ENCODE measurements at places on chromosomes 2 and 18.

- DNase-seq: peak; percentile 74
Measured at GRCh38 chr2:1642066-1642861, 102.1 kb downstream of the PXDN start.

GRCh38 chr2:28134262-28134812 is 243.8 kb downstream of the BABAM2 start:
- no peak for DNase-seq

- no peak for DNase-seq
Measured at GRCh38 chr2:20925265-20925889, 102.5 kb upstream of the LDAH start.

GRCh38 chr2:44936715-44937687 is 4.5 kb upstream of the SIX3 start:
- DNase-seq: no peak

DNA sequence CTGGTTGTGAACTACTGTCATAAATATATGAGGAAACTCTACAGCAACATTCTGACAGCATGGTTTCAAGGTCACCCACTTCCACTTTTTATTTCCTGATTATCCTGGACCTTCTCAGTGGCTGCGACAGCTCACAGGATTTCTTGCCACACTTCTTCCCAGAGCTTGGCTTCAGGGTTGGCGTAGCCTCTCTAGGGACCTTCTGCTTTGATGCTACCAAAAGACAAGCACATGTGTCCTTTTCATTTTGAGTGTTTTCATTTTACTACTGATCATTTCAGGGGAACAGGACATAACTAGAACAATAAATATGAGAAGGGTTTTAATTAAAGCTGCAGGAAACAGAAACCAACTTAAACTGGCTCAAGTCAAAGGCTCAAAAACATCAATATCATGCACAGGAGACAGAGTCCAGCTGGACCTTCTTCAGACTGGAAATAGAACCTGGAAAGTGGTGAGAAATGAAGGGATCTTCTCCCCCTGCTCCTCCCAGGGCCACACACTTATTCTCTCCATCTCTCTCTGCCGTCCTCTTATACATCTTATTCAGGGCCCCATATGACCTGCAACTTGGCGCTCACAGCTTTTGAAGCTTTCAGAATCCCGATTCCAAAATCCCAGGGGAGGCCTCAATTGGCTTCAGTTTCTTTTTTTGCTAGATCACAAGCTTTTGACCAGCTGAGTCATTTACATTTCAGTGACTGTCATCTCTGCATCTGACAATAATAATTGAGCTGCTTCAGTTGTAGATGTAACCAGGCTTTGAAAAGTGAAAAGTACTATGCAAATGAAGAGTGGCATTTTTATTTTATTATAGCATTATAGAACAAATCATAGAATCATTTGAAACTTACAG is 9.7 kb downstream of the VIT start:
- DNase-seq: no peak

- DNase-seq: peak; percentile 11
Measured at GRCh38 chr2:233152541-233152940, 92.4 kb downstream of the INPP5D start.

DNA sequence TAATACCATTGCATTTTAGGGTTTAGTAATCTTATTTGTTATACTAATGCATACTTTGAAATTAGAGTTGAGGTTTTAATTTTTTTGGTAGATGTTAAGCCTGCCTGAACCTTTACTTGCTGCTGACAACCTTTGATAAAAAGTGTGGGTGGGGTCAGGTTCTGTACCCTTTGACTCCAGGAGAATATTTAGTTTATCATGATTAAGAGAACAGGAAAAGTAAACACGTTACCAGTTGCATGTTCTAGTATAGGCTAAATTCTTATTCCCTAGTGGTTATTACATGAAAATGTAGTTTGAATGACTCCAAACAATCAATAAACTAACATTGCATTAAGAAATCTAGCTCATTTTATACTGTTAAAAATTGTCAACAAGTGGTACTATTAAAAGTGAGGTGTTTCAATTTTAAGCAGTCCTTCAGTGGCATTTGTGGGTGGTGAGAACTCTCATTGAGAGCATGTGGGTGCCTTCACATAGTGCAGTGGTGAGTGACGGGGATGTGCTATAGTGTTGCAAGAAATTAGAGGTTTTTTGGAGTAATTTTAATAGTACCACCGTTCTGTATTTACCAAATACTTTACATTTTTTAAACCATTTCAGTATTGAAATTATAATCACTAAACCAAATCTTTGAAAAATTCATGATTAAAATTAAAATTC is 29.9 kb downstream of the PHLPP1 start:
- no peak for DNase-seq

DNA sequence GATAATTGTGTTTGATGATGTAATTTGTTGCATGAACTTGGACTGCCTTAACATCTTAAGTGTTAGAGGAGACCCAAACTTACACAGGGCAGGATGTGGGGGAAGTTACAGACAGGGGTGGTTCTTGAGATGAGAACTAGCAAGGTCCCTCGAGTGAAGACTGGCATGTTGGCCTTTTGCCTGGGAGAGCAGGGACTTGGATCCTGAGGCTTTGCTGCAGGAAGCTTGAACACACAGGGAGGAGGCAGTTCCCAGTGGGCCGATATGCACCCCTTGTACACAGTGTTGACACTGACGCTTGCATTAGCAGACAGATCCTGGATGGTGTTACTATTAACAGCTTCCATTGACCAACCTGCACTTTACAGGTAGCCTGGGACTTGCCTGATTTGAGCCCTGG is 47.5 kb downstream of the CHRNA1 start:
- DNase-seq: no peak

- DNase-seq: no peak
Measured at GRCh38 chr2:187710791-187711521, 156.7 kb upstream of the TFPI start.

GRCh38 chr2:172100080-172100934 is 2.4 kb downstream of the DLX2 start:
- no peak for DNase-seq

DNA sequence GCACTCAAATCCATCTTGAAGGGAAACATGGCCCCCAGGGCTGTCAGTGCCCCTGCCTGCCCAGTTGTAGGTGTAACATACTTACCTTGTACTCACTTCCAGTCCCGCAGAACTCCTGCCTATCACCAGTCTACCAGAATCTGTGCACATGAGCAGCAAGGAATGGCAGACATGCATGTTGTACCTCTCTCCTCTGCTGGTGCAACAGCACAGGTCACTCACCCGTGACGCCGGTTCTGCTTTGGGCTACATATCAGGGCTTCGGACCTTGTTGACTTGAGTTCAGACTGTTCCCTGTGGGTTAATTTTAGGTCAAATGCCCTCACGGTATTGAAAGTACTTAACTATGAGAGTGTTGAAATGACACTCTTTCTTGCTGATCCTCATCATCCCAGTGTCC is 215.7 kb downstream of the TPGS2 start:
- DNase-seq: no peak

DNA sequence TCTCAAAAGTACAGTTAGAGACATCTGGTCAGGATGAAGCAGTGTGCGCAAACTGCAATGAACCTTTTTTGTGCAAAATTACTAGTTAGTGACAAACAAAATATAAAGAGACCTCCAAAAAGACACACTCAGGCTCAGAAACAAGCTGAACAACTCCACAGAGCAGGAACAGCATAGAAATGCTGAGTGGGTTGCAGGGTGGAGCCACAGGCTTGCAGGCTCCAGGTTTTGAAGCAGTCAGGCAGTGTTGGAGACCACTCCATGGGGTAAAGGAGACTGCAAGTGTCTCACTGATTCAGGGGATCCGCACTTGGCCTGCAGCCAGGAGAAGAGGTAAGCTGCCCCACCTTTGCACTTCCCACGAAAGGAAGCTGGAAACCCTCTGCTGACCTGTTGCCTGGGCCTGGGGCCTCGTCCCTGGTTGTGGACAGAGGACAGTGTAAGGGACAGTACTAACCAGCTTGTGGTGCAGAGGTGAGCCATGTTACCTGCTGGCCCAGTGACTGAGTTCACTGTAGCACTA is 36.4 kb downstream of the CFAP221 start:
- no peak for DNase-seq

DNA sequence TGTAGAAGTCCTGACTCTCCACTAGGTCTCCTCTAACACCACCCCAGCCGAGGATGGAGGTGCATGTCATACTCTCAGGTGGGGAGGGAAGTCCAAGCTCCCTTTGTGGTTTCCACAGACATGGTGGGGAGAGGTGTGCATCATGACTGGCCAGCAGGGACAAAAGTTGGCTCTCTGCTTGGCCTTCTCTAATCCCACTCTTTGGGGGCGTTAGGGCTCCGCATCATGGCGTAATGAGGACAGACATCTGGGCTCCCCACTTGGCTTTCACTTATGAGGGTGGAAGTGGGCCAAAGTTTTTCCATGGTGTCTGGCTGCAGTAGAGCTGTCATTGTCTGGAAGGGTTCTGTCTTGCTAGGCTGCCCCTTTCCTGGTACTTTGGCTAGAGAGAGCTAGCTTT is 80.7 kb upstream of the DAPL1 start:
- DNase-seq: no peak

DNA sequence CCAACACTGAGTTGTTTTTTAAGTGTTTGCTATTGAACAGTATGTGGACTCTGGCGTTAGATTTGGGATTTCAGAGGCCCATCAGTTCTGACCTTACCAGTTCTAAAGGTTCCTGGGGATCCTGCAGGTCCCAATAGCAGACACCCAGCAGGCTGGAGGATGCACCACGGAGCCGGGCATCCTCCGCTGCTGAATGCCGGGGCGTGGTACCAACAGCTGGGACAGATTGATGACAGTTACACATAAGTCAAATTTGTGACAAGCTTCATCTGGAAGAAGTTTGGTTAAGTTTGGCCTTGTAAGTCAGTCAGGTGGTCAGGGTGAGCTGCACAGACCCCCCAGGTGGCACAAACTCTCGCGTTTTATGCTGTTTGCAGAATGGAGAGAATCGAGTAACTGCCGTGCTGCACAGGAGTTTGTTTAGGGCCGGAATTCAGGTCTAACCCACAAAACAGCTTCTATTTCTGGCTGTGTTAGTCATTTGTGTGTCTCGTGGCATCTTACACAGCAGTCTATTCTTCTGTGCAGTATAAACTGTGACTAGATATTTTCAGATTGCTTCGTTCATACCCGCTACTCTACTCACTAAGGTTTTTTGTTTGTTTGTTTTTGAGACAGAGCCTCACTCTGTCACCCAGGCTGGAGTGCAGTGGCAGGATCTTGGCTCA is 19.2 kb downstream of the CTDP1 start:
- DNase-seq: no peak

- DNase-seq: peak; percentile 18
Measured at GRCh38 chr2:166057370-166058164, 70.3 kb downstream of the SCN1A start.

GRCh38 chr2:52613064-52613463 is 1154.5 kb upstream of the CHAC2 start:
- DNase-seq: no peak

DNA sequence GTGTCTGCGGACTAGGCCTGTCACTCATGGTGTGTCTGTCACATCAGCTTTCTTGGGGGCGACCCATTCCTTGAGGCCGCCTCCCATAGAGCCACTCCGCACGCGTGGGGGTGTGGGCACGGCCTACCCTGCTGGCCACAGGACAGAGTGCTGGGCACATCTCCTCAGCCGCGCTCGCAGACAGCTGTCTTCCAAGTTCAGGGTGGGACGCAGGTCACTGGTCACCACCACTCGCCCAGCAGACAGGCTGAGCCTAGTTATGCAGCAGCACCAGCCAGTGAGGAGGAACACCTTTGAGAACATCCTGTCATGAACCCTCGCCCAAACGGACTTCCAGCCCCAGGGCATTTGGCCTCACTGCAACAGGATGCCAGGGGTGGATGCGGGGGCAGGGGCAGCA is 30.8 kb upstream of the BIN1 start:
- DNase-seq: no peak

- DNase-seq: peak; percentile 94
Measured at GRCh38 chr2:188978291-188979081, 4.3 kb downstream of the COL3A1 start.

GRCh38 chr18:26745288-26746181 is 120.0 kb downstream of the AQP4 start:
- DNase-seq: no peak

DNA sequence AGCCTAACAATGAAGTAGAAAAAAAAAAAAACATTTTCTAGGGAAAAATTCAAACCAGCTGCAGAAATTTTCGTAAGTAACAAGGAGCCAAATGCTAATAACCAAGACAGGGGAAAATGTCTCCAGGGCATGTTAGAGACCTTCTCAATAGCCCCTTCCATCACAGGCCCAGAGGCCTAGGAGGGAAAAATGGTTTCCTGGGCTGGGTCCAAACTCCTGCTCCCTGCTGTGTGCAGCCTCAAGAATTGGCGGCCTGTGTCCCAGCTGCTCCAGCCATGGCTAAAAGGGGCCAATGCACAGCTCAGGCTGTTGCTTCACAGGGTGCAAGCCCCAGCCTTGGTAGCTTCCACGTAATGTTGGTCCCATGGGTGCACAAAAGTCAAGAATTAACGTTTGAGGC is 266.2 kb downstream of the ZEB2 start:
- no peak for DNase-seq

GRCh38 chr18:48151421-48152065 is 221.1 kb upstream of the SMAD2 start:
- DNase-seq: no peak

DNA sequence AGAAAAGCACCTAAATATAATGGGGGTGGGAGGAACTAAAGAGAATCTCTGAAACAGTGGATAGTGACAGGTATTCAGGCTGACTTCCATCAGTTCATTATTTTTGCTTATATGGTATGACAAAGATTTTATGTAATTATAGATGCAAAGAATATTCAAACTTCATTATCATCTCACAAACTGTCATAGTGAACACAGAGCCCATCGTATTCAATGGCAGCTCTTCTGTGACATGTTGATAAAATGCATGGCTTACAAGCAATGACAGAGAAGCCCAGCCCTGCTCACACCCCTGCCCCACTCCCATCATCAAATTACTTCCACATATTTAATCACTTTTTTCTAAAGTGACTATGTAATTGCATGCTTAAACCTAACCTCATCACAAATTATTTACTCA is 904.3 kb downstream of the LRP1B start:
- DNase-seq: no peak

GRCh38 chr2:200239216-200239615 is 67.3 kb upstream of the SPATS2L start:
- DNase-seq: peak; percentile 51

DNA sequence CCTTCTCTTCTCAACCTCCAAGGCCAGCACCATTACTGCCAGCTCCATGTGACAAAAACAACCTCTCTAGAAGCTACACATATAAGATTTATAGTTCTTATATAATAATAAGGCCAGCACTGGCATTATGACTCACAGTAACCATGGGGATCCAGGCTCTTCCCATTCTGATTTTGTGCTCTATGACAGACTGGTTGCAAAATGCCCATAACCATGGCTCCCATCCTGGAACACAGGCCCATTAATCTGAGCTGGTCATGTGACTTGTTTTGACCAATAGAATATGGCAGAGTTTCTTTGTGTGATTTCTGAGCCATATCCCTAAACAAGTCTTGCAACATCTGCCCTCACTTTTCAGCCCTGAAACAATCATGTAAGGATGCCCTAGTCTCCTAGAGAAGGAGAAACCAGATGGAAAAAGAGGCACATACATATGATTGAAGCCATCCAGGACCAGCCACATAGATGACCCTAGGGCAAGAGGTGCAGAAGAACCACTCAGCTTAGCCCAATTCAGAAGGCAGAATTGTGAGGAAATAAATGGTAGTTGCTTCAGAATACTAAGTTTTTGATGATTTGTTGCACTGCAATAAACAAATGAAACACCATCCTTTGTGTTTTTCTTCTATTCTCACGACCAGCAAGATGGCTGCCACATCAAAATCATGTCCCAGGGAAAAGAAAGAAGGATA is 173.9 kb downstream of the SUCLG1 start:
- no peak for DNase-seq

- no peak for DNase-seq
Measured at GRCh38 chr2:29224693-29225551, 109.7 kb downstream of the CLIP4 start.
